ENCODE measurements at places on chromosomes 7 and 10. TPM values are rescaled to one million over a fixed set of nuclear protein-coding genes. Genes with fewer than 3 reads are reported as not detected.
A peak's percentile ranks its signal among the peaks of the same experiment; 100 is the strongest.

GRCh38 chr7:46848311-46848710, 733.6 kb downstream of the TNS3 start:
- no peak overlapping the region for H3K4me3 ChIP-seq
- H3K27ac ChIP-seq, result no peak overlapping the region
- no peaks in the 10 kb centered on the region for H3K4me1 ChIP-seq

- no peaks in the 10 kb centered on the region for H3K36me3 ChIP-seq
- H3K4me1 ChIP-seq, result no peaks in the 10 kb centered on the region
- H3K27ac ChIP-seq, result no peak overlapping the region
- no peaks in the 10 kb centered on the region for H3K27me3 ChIP-seq
Observed at GRCh38 chr10:59771162-59771807, 18.0 kb upstream of the MRLN start.

Gene AGAP6
- total RNA-seq, result 15.8 TPM

GRCh38 chr7:82729172-82730030, 285.8 kb upstream of the CACNA2D1 start:
- H3K4me3 ChIP-seq, result no peak overlapping the region
- no peaks in the 10 kb centered on the region for H3K36me3 ChIP-seq
- H3K4me1 ChIP-seq, result no peaks in the 10 kb centered on the region
- no peak for DNase-seq

Gene REEP3
- total RNA-seq, result 27.2 TPM

DNA sequence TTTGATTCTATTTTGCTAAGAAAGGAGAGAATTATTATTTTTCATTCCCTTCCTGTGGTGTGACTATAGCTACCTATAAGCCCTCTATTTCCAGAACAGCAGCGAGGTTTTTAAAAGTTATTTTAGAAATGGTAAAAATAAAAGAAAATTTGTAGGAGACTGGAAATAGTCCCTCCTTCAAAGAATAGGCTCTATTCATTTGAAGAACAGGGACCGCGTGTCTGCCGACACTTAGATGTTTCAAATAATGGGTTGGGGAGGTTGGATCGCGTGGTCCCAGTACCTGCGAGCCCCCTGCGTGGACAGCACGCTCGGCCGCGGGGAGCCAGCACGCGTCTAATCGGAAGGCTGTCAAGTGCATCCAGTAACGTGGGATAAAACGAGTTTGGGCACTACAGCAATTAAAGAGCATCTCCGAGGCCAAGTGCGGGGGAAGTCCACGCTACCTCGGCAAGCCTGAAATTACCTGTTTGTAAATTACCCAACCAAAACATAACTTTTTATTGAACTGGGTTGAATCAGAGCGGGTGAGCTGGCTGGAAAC, 1.0 kb downstream of the CACNA2D1 start:
- no peaks in the 10 kb centered on the region for H3K4me1 ChIP-seq
- H3K27ac ChIP-seq, result no peak overlapping the region
- DNase-seq, result no peak
- no peaks in the 10 kb centered on the region for H3K36me3 ChIP-seq

- no peak for DNase-seq
- no peak overlapping the region for H3K4me3 ChIP-seq
- H3K36me3 ChIP-seq, result no peaks in the 10 kb centered on the region
- H3K4me1 ChIP-seq, result peaks cover 18% of the 10 kb centered on the region
- H3K27ac ChIP-seq, result no peak overlapping the region
Observed at GRCh38 chr10:103513380-103514060, 20.0 kb downstream of the NEURL1 start.

Gene ACSM6
- total RNA-seq, result not detected

- H3K27ac ChIP-seq, result no peak overlapping the region
- peaks cover 6% of the 10 kb centered on the region for H3K4me1 ChIP-seq
- H3K4me3 ChIP-seq, result no peak overlapping the region
- H3K27me3 ChIP-seq, result peaks cover 86% of the 10 kb centered on the region
- no peaks in the 10 kb centered on the region for H3K36me3 ChIP-seq
- no peak for DNase-seq
Observed at GRCh38 chr10:100723770-100724530, 21.4 kb upstream of the PAX2 start.

GRCh38 chr10:79063071-79063491, 5.7 kb upstream of the ZMIZ1 start:
- H3K4me1 ChIP-seq, result peaks cover 25% of the 10 kb centered on the region
- peaks cover 11% of the 10 kb centered on the region for H3K27me3 ChIP-seq
- no peaks in the 10 kb centered on the region for H3K36me3 ChIP-seq

Gene FGFBP3
- total RNA-seq, result 1.9 TPM

DNA sequence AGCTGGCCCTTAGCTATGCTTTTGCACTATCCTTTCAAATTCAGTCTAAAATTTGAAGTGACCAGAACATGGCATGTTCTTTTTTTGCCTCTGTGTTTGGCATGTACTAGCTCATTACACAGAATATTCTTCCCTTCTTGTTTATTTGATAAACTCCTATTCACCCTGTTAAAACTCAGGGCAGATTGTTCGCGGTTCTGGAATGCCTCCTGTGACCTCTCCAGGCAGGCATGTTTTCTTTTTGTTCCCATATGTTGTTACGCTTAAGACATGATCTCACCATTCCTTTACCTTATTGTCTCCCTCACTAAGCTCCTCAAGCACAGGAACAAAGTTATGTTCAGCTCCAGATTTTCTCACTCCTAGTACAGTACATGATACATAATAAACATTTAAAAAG, 181.7 kb downstream of the CCSER2 start:
- peaks cover 14% of the 10 kb centered on the region for H3K36me3 ChIP-seq
- no peaks in the 10 kb centered on the region for H3K27me3 ChIP-seq
- H3K4me3 ChIP-seq, result no peak overlapping the region
- H3K4me1 ChIP-seq, result no peaks in the 10 kb centered on the region

DNA sequence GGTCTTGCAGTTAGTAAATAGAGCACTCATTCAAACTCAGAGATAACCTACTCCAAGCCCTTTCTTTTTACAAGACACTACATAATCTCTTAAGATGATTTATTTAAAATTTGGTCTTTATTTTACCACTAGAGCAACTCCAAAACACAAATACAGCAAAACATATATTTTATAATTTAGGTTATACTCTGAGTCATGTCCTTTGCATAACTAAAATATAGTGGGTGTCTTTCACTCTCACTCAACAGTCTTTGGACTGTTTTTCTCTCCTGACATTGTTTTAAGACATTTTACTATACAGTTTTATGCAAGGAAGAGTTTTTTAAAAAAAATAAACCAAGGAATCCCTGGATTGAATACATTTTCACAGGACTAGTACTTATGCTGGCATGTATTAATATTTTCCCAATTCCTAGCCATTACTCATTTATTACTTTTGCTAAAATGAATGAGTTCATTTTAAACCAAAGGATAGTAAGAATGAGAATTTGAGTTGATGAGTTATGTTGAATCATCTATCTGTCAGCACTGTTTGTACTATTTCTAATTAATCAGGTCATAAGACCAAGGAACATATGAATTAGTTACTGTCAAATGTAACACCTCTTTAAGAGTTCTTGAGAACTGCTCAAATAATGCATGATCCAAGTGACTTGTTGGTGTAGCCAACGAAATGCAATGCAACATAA, 303.1 kb upstream of the FZD1 start:
- H3K4me1 ChIP-seq, result no peaks in the 10 kb centered on the region
- no peaks in the 10 kb centered on the region for H3K36me3 ChIP-seq
- DNase-seq, result no peak
- no peaks in the 10 kb centered on the region for H3K27me3 ChIP-seq

DNA sequence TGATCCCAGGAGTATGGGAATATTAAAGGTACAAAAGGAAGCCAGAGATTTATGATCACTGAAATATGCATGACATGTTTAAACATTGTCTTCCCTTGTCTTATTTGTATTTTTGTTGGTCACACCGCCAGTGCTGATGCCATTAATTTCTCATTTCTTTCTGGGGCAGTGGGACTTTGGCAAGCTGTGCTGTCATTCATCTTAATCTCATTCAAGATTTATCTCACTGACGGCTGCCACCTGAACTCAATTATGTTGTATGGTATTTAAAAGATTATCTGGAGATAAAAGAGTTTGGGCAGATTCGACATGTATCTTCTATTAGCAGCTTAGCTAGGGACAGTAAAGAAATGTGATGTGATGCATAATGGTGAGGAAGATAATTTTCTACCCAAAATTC, 284.9 kb upstream of the PLXDC2 start:
- no peaks in the 10 kb centered on the region for H3K36me3 ChIP-seq
- H3K4me1 ChIP-seq, result no peaks in the 10 kb centered on the region
- no peaks in the 10 kb centered on the region for H3K27me3 ChIP-seq
- no peak overlapping the region for H3K27ac ChIP-seq
- H3K4me3 ChIP-seq, result no peak overlapping the region

GRCh38 chr10:127649642-127650041, 87.3 kb upstream of the FOXI2 start:
- H3K36me3 ChIP-seq, result no peaks in the 10 kb centered on the region
- H3K4me1 ChIP-seq, result no peaks in the 10 kb centered on the region
- H3K27me3 ChIP-seq, result no peaks in the 10 kb centered on the region
- no peak overlapping the region for H3K27ac ChIP-seq
- DNase-seq, result no peak

Gene SEMA3E
- total RNA-seq, result not detected

Gene STOX1
- total RNA-seq, result 0.29 TPM

GRCh38 chr10:5034588-5034987, 30.9 kb upstream of the AKR1C2 start:
- no peaks in the 10 kb centered on the region for H3K27me3 ChIP-seq
- no peaks in the 10 kb centered on the region for H3K36me3 ChIP-seq
- H3K4me3 ChIP-seq, result no peak overlapping the region
- H3K27ac ChIP-seq, result no peak overlapping the region

GRCh38 chr10:61784354-61785133, 117.0 kb upstream of the ARID5B start:
- H3K27ac ChIP-seq, result peak overlapping the region; percentile 78
- peaks cover 21% of the 10 kb centered on the region for H3K36me3 ChIP-seq
- H3K27me3 ChIP-seq, result no peaks in the 10 kb centered on the region
- H3K4me3 ChIP-seq, result no peak overlapping the region

DNA sequence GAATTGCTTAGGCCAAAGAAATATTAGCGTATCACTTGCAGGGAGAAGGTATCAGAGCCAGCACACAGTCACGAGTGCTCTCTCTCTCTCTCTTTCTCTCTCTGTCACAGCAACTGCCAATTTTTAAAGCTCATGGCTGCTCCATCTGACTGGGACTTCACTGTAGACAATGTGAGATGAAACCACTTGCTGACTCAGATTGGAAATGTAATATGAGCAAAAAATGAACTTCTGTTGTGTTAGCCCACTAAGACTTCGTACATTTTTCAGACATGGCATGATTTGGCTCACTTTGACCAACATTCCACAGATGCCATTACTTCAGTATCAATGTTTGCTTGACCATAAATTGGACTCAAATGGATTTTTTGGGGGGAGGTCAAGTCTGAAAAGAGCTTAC, 68.1 kb downstream of the DGKB start:
- DNase-seq, result no peak
- peaks cover 6% of the 10 kb centered on the region for H3K4me1 ChIP-seq
- no peaks in the 10 kb centered on the region for H3K36me3 ChIP-seq

DNA sequence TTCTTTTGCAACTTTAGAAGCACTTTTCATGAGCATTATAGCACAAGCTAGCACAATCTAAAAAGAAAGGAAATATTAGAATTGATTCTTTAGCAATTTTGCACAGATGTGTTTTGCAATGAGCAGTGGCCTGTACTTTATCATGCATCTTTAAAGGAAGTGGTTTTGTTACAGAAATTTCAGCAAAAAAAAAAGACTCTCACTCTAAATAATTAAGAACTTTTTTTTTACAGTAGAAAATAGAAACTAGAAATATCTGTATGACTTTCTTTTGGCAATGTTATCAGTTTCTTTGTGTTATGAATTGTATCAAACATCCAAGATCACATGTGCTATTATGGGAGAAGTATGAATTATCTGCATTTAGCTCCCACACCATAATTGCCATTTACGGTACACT, 195.7 kb upstream of the KLF6 start:
- no peaks in the 10 kb centered on the region for H3K27me3 ChIP-seq
- H3K36me3 ChIP-seq, result peaks cover 32% of the 10 kb centered on the region
- no peak for DNase-seq
- peak overlapping the region; percentile 81 for H3K27ac ChIP-seq

DNA sequence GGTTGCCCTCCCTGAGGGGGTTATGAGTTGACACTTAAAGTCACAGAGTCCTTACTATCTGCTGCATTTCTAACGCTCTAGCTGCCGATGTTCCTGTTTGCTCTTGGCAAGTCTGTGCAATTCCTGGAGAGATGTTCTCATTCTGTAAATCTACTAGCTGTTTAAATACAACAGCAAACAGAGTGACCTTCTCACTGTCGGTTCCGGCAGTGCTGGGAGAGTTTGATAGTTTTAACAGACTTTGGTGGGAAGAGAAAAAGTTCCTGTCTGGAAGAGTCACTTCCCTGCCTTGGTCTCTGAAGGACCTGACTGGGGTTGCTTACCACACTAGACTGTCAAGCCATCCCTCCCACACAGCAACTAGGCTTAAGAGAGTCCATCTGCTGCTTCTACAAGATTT, 63.3 kb upstream of the ELMO1 start:
- H3K36me3 ChIP-seq, result no peaks in the 10 kb centered on the region
- H3K27ac ChIP-seq, result no peak overlapping the region
- H3K27me3 ChIP-seq, result peaks cover 33% of the 10 kb centered on the region
- H3K4me3 ChIP-seq, result no peak overlapping the region
- no peak for DNase-seq

Gene SLC16A9
- total RNA-seq, result 0.16 TPM

DNA sequence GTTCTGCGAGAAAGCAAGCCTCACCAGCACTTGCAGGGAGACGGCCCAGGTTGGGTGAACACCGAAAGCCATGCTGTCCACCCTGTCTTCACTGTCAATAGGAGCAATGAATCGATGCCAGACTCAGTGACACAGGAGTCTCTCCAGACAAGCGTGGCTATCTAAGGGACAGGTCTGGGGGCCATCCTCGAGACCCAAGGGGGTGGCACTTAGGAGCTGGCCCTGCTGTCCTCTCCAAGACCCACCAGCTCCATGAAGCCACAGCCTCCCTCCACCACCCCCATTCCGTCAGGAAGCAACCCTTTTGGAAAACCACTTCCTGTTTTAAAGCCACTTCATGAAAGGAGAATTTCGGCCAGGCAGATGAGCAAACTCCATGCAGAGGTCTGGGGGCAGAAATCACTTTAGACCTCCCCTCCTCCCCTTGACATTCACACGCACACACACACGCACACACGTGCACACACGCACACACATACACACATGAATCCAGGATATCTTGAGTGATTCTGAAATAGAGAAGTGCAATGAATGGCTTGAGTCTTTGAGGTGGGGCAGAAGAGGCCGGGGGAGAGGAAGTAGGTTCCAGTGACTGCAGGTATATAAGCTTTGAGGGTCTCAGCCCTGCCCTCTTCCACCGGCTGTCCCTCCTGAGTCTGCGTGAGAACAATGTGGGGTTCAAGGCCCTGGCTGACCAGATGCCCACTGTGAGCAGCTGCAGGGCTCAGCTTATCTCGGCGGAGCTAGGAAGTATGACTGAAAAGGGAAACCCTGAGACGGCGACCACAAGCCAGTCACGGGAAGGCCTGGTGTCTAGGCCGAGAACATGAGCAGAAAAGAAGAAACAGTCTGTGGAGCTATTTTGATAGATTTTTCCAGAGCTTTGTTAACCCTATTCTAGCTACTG, 25.0 kb downstream of the RGS10 start:
- H3K27me3 ChIP-seq, result no peaks in the 10 kb centered on the region
- H3K36me3 ChIP-seq, result peaks cover 39% of the 10 kb centered on the region
- H3K27ac ChIP-seq, result peak overlapping the region; percentile 91
- H3K4me3 ChIP-seq, result peak overlapping the region; percentile 59
- peaks cover 47% of the 10 kb centered on the region for H3K4me1 ChIP-seq
